ENCODE measurements at places on chromosomes 3 and 15.
A peak's percentile ranks its signal among the peaks of the same experiment; 100 is the strongest.

- peak; percentile 74 for DNase-seq
Observed at GRCh38 chr3:138781012-138781470, 53.7 kb downstream of the PIK3CB start.

GRCh38 chr3:169348929-169349621 is 314.4 kb downstream of the MECOM start:
- no peak for DNase-seq

- DNase-seq: no peak
Observed at GRCh38 chr3:156536524-156537316, 18.2 kb downstream of the SSR3 start.

DNA sequence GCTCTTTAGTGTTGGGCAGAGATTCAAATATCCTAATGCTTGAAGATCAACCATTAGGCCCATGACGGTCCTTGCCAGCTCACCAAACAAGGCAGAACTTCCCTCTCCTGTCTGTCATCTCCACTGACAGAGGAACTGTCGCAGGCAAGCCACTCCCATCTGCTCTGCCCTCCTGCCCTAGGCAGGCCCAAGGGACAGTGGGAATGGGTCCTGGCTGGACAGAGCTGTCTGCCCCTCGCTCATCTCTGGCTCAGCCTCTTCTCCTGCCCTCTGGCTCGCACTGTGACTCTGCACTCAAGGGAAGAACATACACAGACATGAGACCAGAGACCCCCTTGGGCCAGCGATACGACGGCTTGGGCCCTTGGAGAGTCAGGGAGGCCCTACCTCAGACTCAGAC is 7.6 kb upstream of the MUSTN1 start:
- DNase-seq: no peak

GRCh38 chr15:63232943-63233342 is 43.5 kb downstream of the RAB8B start:
- no peak for DNase-seq

- DNase-seq: no peak
Observed at GRCh38 chr3:177569875-177570657, 372.8 kb upstream of the TBL1XR1 start.

- no peak for DNase-seq
Observed at GRCh38 chr3:194810076-194810475, 124.4 kb downstream of the FAM43A start.

GRCh38 chr3:15324379-15324808 is 8.0 kb downstream of the SH3BP5 start:
- no peak for DNase-seq

GRCh38 chr3:66467996-66468735 is 32.7 kb downstream of the LRIG1 start:
- DNase-seq: no peak

DNA sequence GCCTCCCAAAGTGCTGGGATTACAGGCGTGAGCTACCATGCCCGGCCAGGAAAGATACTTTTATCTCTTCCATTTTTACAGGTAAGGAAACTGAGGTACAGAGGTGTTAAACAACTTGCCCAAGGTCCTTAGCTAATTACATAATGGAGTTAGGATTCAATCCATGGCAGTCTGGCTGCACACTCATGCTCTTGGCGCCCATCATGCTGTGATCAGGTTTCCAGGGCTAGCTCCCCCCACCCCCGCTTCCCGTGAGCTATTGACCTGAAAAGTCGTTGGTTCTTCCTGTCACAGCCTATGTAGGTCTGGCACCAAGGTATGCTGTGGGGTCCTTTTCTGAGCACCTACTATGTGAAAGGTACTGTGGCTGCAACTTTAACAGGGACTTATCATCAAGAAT is 55.9 kb upstream of the LARS2 start:
- DNase-seq: no peak

DNA sequence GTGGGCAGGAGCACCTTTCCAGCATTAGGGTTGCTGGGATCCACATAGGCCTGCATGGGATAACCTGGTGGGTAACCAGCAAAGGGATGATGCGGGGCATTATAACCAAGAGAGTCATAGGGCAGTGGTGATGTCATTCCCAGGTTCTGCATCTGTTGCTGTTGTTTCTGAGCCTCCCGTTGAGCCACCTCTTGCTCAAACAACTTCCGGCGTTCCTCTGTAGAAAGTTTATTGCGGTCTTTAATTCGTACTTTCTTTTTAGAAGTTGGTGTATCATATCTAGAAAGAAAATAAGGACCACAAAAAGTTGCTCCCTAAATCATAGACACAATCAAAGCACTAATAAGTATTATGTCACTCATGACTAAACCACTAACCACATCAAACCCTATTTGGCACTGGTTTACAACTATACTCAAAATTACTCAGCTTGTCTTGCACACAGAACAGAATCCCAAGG is 77.8 kb downstream of the NBEAL2 start:
- no peak for DNase-seq

GRCh38 chr15:55247311-55247710 is 42.3 kb downstream of the RAB27A start:
- DNase-seq: no peak

- DNase-seq: no peak
Observed at GRCh38 chr3:193560870-193561269, 6.2 kb upstream of the ATP13A4 start.

DNA sequence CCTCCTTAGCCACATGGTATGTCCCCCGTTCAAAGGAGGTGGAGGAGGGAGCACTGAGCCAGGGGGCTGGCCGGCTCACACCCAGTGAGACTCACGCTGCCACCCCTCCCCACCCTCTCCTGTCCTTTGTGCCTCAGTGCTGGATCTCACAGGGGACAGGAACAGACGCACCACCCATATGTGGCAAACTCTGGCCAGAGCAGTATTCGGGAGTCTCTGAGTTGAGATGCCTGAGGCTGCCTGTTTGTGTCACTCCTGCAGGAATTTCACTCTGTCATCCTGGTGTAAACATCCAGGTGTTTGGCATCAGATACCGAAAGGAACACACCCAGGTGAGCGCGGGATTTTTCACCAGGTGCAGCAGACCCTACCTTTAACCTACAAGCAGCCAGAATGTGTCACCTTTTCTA is 25.7 kb downstream of the RGMA start:
- DNase-seq: no peak

- no peak for DNase-seq
Observed at GRCh38 chr15:65221697-65222096, 10.4 kb upstream of the CILP start.

GRCh38 chr3:192255839-192256238 is 471.5 kb downstream of the FGF12 start:
- DNase-seq: no peak

DNA sequence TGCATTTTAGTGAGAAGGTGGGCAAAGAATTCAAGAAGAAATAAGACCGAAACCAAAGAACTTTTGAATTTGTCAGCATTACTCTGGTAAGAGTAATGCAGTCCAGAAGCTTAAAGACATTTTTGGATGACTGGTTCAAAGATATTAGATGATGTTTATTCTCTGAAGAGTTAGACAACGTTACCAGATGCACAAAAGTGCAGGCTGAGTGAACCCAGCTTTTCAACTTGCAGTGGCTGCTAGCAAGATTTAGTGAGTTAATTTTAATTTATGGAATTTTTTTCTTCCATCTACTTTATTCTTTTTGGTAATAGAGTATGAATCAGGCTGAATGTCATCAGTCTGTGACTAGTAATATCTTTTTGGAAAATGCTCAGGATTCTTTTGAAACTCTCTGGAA is 267.3 kb upstream of the AZI2 start:
- no peak for DNase-seq

DNA sequence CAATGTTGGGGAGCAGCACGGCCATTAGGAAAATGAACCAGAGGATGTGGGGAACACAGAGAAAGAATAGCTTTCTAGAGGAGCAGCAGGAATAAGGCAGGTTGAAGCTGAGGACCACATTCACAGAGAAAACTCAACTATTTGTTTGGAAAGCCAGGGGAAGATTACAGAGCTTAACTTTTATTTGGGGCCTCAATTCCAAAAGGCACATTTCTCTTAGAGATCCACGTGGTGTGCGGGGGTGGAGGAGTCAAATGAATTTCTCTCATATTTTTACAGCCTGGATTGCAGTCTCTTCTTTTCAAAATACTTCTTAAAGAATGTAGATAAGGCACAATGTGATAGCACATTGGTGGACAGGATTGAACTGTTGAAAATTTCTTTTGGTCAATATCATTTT is 253.7 kb downstream of the ROBO1 start:
- no peak for DNase-seq

DNA sequence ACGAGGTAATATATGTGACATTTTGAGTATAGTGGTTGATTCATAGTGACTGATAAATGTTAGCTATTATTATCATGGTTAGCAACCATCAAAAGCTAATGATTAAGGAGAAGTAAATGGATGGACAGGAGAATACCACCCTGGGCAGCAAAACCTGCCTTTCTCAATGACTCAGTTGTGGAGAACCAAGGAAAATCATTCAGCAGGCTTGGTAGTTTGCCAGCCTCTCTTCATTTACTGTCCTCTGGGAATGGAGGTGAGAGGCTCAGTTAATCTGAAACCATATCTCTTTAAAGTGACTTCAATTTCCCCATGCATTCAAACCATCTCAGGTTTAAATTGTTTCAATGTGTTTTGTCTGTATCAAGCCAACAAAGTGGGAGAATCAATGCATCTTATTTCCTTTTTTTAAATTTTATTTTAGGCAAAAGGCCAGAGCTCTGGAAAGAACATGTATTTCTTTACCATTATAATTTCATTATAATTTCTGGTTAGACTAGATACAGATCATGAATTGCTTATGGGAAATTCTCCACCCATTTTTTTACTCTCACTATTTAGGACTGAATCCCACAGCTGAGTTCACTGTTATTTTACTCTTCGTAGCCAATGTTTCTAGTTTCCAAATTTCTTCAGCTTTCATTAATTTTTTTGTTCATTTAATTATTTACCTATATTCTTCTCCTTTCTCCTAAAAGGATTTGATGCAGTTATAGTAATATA is 2.7 kb downstream of the TM4SF18 start:
- no peak for DNase-seq

DNA sequence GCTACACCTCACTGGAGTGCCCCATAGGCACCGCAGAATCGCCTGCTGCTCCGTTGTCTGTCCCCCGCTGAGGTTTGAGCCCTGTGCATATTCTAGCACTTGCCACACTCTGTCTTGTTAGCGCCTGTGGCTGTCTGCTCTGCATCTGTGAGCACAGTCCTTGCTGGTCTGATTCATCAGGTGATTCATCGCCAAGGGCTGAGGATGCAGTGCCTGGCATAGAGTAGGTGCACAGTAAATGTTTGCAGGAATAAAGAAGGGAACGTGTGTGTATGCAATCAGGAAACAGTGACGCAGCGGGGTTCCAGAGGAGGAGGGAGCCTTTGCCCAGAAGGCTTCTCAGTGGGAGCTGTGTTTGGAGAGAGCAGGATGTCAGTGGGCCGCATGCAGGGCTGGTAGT is 124.0 kb upstream of the PLXNA1 start:
- DNase-seq: no peak

- no peak for DNase-seq
Observed at GRCh38 chr3:187006864-187007630, 76.7 kb downstream of the ST6GAL1 start.

All from hematopoietic multipotent progenitor cell treated with erythropoietin and hydrocortisone succinate and interleukin-3 and kit ligand, for 15 days (in vitro differentiated cells).